ENCODE measurements at places on chromosomes 4 and X.

DNA sequence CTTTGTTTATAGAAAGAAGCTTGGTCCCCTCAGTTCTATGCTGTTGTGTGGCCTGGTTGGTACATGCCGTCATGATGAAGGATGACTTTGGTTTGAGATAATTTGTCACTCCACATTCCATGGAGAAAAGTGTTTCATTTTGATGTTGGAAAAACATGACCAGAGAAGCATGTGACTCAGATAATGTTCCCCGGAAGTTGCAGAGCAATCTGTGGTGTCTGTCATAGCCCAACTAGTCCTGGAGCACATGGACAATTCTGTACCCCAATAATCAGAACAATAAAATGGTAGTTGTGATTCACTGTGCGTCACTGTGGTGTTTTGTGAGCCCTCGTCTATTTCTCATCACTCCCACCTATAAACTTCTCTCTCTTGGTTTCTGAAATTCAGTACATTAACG is 85.1 kb downstream of the PDK3 start:
- no peak for DNase-seq

- DNase-seq = no peak
Measured at GRCh38 chrX:7088968-7089615, 58.4 kb upstream of the STS start.

DNA sequence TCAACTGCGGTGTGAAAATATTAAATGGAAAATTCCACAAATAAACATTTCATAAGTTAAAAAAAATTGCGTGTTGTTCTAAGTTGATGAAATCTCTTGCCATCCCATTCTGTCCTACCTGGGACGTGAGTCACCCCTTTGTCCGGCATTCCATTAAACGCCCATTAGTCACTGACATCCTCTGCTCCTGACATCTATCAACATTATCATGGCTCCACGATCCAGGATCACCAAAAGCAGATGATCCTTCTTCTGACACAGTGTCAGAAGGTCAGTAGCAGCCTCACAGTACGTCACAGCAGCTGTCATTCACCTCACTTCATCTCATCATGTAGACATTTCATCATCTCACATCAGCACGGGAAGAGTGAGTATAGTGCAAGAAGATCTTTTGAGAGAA is 125.7 kb downstream of the ZNF827 start:
- no peak for DNase-seq

DNA sequence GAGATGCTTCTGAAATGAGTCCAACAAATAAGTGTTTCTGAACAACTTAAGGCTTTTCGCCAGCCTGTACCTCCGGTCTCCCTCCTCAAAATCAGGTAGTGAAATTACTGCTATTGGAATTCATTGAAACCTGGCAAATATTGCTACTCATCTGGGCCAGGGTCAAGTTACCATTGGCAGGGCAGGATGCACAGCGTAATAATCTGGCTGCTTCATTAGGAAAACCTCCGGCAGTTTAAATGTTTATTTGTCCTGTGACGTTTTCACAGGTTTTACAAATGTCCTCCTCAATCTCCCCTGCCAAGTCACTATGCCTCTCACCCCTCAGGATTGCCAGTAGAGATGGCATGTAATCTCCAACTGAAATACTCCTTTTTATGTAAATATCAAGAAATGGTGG is 92.6 kb upstream of the KDR start:
- DNase-seq = no peak

DNA sequence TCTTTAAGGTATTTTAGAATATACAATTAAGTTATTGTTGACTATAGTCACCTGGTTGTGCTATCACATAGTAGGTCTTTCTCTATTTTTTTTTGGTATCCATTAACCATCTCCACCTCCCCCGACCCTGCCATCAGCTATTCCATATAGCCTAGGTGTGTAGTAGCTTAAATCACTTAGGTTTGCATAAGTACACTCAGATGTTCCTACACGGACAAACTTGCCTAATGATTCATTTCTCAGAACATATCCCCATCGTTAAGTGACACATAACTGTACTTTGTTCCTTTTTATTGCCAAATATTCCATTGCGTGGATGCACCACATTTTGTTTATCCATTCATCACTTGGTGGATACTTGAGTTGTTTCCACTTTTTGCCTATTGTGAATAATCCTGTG is 67.9 kb downstream of the SLAIN2 start:
- no peak for DNase-seq

Data from NCI-H1436 treated with DMSO at 0.1 percent for 48 hours (cell line).